ENCODE measurements at places on chromosomes 6 and 20. TPM values are rescaled to one million over a fixed set of nuclear protein-coding genes. Genes with fewer than 3 reads are reported as not detected.

GRCh38 chr6:103273048-103273447 lies 1586.7 kb downstream of the HACE1 start:
- DNase-seq, result no peak

DNA sequence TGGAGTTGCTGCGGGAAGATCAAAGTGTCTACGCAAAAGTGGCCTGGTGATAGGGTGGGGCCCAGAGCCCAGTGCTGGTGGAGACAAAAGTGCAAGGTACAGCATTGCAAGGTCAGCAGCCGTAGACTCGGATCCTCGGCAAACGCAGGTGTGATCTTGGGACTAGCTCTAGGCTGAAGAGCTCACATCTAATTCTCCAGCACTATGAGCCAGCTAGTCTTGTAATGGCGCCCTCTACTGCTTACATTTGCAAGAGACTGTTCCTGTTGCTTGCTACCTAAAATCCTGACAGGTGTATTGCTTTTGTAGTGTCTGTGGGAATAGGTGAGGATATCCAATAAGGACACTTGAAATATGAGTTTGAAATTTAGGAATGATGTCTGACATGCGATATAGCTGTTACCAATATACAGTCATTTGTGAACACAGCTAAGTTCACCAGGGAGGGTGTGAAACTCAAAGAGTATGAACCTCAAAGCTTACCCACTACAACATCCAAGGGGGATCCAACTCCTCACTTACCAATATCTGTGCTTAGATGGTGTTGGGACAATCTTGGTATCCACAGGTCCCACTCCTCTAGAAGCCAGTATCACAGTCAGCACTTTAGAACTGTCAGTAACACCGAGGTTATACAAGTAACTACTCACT lies 58.4 kb downstream of the PDE7B start:
- no peak for DNase-seq

GRCh38 chr20:3068075-3068474 lies 3.3 kb upstream of the OXT start:
- no peak for DNase-seq

GRCh38 chr6:112486454-112486853 lies 139.3 kb downstream of the RFPL4B start:
- DNase-seq, result no peak

DNA sequence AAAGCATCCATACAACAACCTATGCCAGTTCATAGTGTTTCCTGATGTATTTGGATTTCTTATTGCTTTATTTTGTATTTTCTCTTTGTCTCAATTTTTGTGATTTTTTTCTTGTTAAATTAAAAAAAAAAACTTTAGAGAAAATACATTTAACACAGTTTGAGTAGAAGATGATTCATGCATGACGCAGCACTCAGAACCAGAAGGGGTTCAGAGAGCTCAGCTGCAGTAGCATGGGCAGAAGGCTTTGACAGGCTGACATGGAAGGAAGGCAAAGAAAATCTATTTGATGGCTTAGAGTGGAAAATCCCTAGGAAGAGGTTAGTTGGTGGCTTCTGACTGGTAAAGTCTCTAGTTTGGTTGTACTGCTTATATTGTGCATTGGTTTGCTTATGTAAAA lies 207.2 kb upstream of the STXBP5 start:
- DNase-seq, result no peak

GRCh38 chr6:56909115-56909907 lies 45.6 kb upstream of the BEND6 start:
- no peak for DNase-seq

DNA sequence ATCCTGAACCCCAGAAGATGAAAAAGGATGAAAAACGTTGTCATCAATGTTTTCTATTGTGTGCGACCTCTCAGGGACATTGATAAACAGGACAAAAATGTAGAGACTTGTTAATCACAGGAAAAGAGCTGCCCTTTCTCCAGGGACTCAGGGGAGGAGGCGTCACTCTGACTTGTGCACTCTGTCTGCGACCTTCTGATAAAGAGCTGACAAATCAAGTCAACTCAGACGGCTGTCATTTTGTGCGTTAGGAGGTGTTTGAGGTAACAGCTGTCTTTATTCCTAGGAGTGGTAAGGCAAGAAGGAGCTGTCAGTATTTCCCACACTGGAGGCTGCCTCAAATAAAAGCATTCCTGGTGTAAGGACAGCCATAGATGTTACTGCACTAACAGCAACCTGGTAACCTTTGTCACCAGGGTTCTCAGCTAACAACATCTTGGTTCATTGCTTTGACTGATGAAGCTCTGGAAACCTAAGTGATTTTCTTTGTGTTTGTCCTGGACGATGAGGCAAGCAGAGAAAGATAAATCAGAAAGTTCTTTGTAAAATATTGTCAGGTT lies 38.6 kb upstream of the NXT1 start:
- DNase-seq, result no peak

DNA sequence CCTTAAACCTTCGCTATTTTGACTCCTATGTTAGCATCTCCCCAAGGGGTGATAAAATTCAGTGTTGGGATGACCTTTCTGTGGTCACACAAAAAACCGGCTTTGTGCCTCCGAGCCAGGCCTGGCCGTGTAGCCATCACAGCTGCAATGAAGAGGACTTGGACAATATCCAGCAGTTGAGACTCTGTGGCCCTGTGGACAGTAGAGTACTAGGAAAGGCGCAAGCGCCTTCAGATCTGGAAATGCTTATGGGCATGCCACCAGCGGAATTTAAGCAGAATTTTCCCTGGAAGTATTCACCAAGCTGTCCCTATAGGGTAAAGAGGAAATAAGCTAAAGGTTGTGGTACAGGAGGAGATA lies 63.3 kb upstream of the SLC2A12 start:
- no peak for DNase-seq

- DNase-seq, result no peak
Measured at GRCh38 chr6:97885828-97886227, 602.8 kb upstream of the MMS22L start.

- DNase-seq, result no peak
Measured at GRCh38 chr20:61512475-61512874, 260.4 kb downstream of the CDH4 start.

DNA sequence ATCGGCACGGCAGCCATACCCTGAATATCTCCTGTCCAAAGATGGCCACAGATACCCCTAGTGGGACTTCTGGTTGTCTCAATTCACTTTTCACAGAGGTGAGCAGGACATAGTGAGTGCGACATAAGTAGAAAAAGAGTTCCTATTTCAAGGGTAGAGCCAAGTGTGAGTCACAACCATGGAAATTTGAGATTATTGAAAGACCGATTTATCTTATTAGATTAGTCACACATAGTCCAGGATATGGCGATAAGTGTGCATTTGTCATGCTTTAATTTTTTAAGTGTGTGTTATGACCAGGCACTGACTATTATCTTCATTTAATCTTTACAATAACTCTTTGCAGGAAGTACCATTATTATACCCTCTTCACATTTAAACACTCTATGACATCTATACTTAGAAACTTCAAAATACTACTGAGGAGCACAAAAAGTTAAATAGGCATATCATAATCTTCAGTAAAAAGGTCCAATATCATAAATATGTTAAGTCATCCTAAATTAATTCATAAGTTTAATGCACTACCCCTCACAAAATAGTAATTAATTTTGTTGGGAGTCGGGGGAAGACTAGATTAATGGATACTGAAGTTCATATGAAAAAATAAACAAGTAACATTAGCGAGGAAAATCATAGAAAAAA lies 13.4 kb upstream of the TNFAIP3 start:
- DNase-seq, result no peak

DNA sequence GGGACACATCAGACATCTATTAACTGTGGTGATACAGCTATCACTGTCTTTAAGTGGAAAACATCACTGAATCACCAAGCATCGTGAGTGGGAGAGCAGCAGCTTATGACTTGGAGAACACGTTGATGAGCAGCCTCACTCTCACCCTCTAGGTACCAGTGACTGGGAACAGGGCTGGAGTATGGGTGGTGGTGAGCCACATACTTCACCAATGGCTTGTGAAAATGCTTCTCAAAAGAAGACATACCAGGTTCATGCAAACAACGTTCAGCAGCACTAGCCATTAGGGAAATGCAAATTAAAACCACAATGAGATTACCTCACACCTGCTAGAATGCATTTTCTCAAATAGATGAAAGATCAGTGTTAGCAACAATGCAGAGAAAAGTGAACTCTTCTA lies 25.3 kb downstream of the SNX5 start:
- no peak for DNase-seq

DNA sequence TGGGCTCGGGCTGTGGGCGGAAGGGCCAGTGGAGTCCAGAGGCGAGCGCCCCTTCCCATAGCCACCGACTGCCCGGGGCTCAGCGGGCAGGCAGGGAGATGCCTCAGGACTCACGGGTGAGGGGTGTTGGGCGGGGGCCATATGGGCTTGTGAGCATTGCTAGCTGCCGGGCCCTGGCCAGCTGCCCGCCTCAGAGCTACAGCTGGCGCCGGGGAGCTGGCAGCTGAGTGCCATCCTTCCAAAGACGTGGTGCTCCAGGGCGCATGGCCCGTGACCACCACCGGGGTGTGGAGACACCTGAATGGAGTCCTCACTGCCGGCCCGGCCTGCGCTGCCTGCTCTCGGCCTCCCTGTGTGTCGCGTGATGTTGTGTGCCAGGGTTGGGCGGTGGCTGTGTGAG lies 10.6 kb upstream of the RBBP8NL start:
- no peak for DNase-seq

DNA sequence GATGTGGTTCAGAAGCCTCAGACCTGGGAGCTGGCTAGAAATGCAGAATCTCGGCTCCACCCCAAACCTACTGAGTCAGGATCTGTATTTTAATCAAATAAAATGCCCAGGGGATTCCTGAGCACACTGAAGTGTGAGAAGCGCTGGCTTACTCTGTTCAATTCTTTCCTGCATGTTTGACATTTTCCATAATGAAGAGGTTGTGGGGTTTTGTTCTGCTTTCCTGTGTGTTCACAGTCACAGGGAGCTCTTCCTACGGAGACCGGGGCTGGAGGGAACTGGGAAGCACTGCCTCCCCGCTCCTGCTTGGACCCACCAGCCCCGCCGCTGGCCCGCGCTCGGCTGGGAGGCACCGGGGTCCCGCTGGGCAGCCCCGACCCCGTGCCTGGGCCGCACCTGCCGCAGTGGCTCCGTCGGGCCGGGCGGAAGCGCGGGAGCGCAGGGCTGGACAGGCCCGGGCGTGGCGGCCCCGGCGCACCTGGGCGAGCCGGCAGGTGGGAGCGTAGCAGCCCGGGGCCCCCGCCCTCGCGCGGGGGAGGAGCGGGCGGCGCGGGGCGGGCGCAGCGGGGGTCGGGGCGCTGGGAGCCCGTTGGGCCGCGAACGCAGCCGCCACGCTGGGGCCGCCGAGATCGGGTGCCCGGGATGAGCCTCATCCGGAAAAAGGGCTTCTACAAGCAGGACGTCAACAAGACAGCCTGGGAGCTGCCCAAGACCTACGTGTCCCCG lies at the start of gene MAPK13:
TSS of gene MAPK13 (plus strand) at position 573 of the 726 bp plus-strand sequence. CDS start at position 643, 70 bp downstream.
- DNase-seq, result no peak

- DNase-seq, result no peak
Measured at GRCh38 chr6:22880686-22881433, 311.5 kb downstream of the HDGFL1 start.

GRCh38 chr20:43525021-43525420 lies 17.5 kb downstream of the L3MBTL1 start:
- DNase-seq, result no peak

- no peak for DNase-seq
Measured at GRCh38 chr6:96520171-96521115, 1.2 kb upstream of the UFL1 start.

- DNase-seq, result no peak
Measured at GRCh38 chr6:22878706-22879105, 309.3 kb downstream of the HDGFL1 start.

DNA sequence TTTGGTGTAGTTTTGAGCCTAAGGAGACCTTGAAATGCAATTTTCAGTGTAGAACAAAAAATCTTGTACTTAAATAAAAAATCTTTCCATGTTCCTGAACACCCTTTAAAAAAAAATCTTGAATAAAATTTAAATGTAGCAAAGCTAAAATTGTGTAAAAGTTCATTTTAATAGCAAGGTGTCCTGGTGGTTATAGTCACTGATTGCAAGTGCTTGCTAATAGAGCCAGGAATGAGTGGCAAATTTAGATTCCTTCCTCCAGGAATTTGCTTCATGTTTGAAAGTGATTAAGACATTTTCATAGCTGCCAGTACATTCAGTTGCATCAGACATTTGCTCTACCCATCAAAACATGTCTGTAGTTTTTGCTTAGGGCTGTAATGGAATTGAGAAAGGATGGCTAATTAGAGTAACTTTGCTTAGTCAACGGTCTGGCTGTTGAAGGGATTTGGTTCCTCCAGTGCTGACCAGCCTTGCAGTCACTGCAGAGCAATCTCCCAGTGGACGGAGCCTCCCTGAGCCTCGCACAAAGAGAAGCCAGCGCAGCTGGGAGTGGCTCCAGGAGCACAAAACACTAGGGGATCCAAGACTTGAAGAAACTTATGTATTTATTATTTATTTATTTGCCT lies 36.5 kb downstream of the AKAP12 start:
- DNase-seq, result no peak

GRCh38 chr6:23659125-23659524 lies 466.9 kb upstream of the NRSN1 start:
- no peak for DNase-seq

GRCh38 chr6:90082847-90083246 lies 188.6 kb downstream of the GJA10 start:
- DNase-seq, result no peak

DNA sequence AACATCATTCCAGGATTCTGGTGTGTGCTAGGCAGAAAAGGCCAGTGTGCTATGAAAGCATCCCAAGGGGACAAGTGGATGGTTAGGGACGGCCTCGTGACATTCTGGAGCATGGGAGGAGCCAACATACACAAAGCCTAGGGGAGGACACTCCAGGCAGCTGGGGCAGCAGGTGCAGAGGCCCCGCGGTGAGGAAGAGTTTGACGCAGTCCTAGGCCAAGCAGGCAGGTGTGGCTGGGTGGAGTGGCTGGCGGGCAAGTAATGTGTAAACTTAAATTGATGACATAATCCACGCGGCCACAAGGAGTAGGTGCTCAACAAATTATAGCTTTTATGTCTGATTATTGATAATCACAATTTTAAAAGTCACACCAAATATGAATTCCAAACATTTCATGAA lies 93.6 kb downstream of the TMEM242 start:
- DNase-seq, result no peak

Gene ATP6V1G2
- not detected for total RNA-seq

Gene NTSR1
- not detected for total RNA-seq

Gene SEMG1
- not detected for total RNA-seq

Gene DUSP15
- total RNA-seq, result 1.6 TPM

Gene SLC22A2
- total RNA-seq, result not detected

Gene ENPP4
- total RNA-seq, result 1.3 TPM

Gene MYLK2
- 0.69 TPM for total RNA-seq

Gene OR2J3
- total RNA-seq, result not detected

Gene CAGE1
- not detected for total RNA-seq

Gene YWHAB
- 131 TPM for total RNA-seq
